ENCODE measurements at places on chromosomes 6 and 20.

DNA sequence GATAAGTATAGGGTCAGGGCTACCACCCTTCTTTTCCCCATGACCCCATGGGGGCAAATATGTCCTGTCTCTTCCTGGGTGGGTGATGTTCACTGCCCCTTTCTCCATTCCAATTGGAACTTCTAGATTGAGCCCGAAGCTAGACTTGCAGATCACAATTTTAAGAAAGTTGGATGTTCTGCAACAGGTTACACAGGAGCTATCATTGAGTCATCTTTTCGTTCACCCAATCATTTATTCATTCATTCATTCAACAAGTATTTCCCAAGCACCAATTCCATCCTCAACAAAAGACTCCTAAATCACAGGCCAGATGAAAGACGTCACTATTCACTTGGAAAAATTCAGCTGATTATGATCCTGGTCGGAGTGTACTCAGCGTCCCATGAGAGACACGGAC is 71.0 kb upstream of the FOXP4 start:
- DNase-seq: no peak

- no peak for DNase-seq
Observed at GRCh38 chr20:35398660-35399144, 13.1 kb downstream of the UQCC1 start.

DNA sequence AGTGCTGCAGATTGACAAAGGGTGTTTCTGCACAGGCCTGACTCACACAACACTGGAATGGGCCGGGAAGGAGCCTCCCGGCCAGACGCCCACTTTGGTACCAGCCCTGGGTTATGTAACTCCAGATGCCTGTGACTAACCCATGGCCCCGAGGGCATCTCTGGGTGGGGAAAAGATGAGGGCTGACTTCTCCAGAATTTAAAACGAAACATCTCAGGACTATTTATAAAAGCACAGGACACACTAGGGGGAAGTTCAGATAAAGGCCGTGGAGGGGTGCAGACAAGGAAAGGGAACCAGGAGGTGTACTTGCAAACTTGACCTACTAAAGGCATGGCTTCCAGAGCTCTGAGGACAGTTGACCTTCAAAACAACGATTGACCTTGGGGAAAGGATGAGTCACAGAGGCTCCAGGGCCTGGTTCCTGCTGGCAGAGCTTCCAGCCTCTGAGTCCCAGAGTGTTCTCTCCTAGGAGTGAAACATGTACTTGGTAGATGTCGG is 196.9 kb downstream of the NFATC2 start:
- no peak for DNase-seq

DNA sequence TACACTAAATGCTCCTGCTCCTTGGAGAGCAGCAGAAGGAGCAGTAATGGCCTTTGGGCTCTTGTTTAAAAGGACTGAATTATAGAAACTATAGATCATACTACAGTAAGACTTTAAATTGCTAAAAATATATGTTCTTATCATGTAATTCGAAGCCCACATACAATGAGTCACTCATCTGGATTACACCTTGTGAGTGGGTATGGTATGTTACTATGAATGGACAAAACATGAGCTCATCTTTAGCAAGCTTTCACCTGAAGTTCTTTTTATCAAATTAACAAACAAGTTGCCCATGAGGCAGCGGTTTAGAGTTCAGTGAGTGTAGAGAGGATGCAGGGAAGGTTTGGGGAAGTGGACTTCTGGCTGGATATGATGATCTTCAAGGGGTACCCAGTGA is 114.4 kb upstream of the CCN2 start:
- DNase-seq: no peak

- DNase-seq: no peak
Observed at GRCh38 chr20:44600301-44600700, 17.9 kb downstream of the PKIG start.

DNA sequence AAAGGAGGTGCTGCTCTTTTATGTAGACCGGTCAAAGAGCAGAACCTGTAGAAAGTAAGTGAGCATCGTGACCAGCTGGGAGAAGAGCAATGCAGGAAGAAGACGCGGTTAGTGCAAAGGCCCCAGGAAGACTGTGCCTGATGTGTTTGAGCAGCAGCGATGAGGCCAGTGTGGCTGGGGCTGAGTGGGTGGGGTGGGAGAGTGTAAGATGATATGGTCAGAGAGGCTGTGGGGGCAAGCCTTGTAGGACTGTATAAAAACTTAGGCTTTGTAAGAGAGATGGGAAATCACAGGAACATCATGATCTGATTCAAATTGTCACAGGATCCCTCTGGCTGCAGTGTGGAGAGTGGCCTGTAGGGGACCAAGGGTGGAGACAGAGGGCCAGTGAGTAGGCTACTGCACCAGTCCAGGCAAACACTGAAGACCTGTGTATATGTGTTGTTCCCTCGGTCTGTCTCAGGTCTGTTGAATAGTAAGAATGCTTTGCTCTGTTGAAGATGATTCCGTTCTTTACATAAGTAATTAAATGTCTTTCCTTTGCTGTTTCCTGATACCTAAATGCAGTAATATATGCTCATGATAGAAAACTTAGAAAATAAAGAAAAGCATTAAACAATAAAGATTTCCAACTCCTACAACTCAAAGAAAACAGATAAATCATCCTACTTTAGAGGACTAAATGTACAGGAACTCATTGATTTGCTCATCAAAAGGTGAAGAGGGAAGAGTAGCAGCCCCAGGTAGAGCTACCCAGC is 23.6 kb upstream of the WFDC2 start:
- peak; percentile 19 for DNase-seq

DNA sequence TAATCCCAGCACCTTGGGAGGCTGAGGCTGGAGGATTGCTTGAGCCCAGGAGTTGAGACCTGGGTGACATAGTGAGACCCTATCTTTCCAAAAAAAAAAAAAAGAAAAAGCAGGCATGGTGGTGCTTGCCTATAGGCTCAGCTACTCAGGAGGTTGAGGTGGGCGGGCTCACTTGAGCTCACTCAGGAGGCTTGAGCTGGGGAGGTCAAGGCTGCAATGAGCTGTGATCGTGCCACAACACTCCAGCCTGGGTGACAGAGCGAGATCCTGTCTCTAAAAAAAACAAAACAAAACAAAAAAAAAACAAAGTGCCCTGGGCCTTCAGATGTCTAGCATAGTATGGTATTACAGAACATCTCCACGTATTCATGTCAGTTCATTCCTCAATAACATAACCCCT is 42.9 kb downstream of the ZFAND3 start:
- DNase-seq: no peak

GRCh38 chr6:33313105-33313708 is 671 bp downstream of the TAPBP start:
- peak; percentile 52 for DNase-seq

- no peak for DNase-seq
Observed at GRCh38 chr6:90759664-90760063, 172.8 kb upstream of the MAP3K7 start.

DNA sequence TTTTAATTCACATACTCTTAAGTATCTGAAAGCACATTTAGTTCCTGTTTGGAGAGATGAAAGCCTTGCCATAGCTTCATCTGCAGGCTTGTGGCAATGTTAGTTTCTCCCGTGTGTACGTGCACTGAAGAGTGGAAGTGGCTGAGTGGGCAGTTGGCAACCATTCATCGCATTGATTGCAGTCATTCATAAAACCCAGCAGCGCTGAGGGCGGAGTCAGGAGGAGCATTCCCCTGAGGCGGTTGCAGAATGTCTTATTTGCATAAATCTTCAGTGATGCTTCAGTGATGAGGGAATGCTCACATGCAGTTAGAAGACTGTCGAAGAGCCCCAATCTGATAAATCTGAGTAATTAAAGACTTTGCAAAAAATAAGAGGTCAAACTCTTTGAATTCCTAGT is 79.1 kb downstream of the RIMS1 start:
- DNase-seq: no peak

DNA sequence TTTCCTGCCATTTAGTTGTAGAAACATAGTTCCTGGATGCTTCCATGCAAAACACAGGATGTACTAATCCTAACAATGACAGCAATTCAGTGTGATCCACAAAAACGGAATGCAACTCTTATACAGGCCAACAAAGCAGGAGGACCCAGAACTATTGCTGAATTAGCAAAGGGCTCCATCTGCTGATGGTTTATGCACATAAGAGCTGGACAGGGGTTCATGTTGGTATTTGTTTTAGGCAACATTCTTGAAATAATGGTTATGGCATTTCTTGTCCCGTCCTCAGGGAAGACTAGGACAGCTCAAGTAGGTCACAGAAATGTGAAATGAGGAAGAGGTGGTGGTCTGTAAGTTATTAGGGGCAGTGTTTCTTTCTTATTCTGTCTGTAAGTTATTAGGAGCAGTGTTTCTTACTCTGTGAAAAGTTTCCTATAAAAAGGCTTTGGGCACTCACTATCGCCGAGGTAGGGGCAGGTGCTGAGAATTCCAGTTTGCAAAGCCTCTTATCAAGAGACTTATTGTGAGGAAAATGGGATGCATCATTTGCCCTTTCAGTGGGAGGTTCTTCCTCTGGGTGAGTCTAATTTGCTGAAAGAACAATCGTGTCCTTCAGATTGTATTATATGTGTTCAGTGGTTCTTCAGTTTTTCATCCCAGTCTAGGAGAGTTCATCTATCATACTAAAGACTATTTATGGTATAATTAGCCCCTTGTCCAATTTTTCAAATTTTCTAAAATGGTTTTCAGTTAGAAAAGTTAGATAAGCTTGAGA is 171.1 kb downstream of the MCHR2 start:
- peak; percentile 8 for DNase-seq

GRCh38 chr6:30782425-30783014 is 38.2 kb upstream of the IER3 start:
- DNase-seq: no peak

- no peak for DNase-seq
Observed at GRCh38 chr20:8172191-8172590, 40.1 kb downstream of the PLCB1 start.

DNA sequence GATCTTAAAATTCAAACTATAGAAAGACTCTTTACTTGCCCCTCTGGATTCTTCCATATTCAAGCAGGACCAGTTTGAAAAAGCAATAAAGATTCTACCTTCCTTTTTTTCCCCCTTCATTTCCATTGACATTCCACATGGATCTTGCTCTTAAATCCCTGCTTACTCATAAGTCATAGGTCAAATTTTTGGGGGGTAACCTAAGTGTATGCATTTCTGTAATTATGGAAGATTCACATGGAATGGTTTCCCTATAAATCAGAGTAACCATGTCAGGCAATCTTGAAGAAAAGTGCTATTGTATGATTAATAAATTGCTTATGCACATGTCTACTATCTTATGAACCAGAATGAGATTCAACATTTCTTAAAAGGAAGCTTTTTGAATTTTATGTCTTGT is 551.0 kb downstream of the HAO1 start:
- DNase-seq: no peak

- DNase-seq: peak; percentile 86
Observed at GRCh38 chr6:28399350-28400121, at the start of gene ZSCAN12. ZSCAN12 (minus strand) TSS chr6:28399747; CDS start chr6:28398405, 1,342 bp downstream.

DNA sequence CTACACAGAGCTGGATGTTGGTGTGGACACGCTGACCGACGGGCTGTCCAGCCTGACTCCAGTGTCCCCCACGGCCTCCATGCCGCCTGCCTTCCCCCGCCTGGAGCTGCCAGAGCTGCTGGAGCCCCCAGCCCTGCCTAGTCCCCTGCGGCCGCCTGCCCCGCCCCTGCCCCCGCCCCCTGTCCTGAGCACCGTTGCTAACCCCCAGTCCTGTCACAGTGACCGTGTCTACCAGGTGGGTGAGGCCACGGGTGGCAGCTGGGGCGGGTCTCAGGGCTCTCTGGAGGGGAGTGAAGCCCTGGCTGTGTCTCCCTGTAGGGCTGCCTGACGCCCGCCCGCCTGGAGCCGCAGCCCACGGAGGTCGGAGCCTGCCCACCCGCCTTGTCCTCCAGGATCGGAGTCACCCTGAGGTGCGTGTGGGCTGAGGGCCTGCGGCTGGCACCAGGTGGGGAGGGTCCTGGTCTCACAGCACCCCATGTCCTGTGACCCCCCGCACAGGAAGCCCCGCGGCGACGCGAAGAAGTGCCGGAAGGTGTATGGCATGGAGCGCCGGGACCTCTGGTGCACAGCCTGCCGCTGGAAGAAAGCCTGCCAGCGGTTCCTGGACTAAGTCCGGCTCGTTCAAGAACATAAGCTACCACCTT is 2.9 kb downstream of the SLC2A4RG start:
- DNase-seq: no peak

DNA sequence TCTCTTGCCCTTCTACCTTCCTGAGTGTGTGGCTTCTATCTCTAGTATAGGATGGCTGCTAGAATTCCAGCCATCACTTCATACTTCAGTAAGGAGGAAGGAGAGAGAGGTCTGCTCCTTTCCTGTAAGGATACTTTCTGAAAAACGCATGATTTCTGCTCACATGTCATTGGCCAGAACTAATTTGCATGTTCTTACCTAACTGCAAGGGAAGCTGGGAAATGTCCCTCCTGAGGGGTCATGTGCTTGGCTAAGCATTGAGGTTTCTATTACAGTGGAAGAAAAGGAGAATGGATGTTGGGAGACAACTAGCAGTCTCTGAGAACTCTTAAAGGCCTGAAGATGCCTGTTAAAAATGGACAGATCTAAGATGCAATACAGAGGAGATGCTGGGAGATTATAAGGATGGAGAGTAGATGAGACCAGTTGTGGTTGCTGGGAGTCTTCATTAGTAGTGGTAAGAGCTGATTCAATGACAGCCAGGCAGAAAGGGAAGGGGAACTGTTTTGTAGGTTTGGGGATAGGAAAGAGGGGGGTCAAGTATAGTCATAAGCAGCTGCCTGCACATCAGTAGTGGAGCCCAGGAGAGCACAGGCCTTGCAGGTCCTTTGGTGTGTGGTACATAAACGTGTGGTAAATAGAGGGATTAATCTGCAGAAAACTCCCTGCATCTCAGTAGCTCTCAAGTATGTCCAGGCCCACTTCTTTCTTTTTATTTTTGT is 20.2 kb downstream of the CDS2 start:
- DNase-seq: no peak

- no peak for DNase-seq
Observed at GRCh38 chr6:43784049-43784855, 14.2 kb downstream of the VEGFA start.

DNA sequence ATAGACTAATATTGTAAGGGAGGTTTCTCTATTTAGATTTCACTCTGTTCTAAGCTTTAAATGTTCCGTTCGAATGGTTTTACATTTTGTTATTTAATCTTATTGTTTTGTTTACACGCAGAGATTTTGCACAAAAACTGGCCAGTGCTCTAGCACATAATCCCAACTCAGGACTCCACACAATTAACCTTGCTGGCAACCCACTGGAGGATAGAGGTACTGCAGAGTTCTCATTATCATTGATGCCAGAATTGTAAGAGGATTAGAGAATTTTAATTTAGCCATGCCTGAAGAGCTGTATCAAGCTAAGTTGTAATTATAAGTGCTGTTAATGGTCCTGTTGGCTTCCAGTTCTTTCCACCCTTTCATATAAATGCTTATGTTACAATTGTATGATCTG is 179.7 kb upstream of the SCGN start:
- DNase-seq: no peak

- DNase-seq: no peak
Observed at GRCh38 chr20:57088436-57088835, 178.0 kb downstream of the BMP7 start.

Measured in CD4-positive, alpha-beta T cell treated with Interleukin-6 for 4 hours (primary cell).